ENCODE measurements at places on chromosomes 6 and 20.

- no peak for DNase-seq
Measured at GRCh38 chr6:23176471-23176870, 607.1 kb downstream of the HDGFL1 start.

DNA sequence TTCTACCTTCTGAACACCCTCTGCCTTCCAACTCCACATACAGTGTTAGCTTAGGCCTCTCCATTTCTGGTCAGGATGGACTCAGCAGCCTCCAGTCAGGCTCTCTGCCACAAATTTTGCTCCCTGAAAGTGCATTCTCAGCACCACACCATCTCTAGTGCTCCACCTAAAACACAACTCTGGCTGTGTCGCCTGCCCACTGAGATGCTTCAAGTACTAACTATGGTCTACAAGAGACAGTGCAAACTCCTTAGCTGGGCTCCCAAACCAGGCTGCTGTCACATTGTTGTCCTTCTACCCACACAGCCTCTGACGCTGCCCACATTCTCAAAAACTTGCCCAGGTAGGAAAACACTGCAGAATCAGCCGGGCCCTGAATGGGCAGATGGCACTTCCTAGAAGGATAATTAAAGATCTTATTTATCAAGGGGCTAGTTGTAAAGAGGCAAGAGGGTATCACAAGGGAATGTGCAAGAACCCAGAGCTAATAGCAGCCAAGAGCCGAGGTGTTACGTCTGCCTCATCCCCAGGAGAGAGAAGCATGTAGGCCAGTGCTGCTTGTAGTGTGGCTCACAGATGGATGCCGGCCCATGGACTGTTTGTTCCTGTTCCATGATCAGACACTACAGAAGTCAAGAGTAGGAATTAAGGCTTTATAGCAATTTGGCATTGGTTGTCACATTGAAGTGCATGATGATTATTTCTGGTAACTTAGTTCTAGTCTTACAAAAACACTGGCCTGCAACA is 189.7 kb downstream of the LRFN2 start:
- DNase-seq, result no peak

- no peak for DNase-seq
Measured at GRCh38 chr20:47011984-47012383, 117.3 kb downstream of the EYA2 start.

DNA sequence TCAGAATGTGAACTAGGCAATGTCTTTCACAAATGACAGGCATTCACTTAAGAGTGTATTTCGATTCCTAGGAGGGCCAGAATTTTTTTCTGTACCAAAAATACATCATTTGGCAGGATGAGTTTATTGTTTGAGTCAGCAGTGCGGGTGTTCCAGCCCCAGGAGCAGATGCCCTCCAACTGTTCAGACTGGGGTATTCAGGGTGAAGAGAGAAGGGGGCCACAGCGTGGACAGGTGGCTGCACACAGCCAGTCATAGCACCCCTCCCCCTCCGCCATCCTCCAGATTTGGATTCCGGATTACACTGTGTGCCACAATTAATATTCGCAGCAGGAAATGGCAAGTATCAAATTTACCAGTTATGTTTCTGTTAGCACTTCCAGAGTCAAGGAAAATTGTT is 38.6 kb downstream of the RIPOR2 start:
- no peak for DNase-seq

DNA sequence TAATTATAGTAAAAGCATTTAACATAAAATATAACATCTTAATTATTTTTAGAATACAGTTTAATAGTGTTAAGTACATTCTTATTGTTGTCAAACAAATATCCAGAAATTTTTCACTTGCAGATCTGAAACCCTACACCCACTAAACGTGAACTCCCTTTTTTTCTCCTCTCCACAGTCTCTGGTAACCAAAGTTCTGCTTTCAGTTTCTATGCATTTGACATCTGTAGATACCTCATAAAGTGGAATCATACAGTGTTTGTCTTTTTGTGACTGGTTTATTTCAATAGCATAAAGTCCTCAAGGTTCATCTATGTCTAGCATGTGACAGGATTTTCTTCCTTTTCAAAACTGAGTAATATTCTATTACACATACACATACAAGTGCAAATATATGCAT is 286.3 kb downstream of the BTBD3 start:
- no peak for DNase-seq

DNA sequence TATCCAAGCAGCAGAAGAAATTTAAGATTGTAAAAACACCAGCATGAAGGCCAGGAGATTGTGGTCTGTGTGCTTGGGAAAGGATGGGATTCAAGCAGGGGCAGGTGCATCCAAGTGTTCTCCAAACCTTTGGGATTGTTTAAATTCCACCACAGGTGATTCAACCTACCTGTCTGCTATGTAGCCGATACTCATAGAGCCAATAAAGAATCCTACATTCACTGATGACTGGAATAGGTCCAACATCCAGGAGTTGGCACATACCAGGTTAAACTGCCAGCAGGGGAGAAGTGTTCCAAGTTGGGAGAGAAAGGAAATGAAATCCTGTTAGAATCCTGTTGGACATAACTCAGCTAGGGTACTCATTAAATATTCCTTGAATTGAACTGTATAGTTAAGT is 2.2 kb downstream of the SLC22A2 start:
- no peak for DNase-seq

DNA sequence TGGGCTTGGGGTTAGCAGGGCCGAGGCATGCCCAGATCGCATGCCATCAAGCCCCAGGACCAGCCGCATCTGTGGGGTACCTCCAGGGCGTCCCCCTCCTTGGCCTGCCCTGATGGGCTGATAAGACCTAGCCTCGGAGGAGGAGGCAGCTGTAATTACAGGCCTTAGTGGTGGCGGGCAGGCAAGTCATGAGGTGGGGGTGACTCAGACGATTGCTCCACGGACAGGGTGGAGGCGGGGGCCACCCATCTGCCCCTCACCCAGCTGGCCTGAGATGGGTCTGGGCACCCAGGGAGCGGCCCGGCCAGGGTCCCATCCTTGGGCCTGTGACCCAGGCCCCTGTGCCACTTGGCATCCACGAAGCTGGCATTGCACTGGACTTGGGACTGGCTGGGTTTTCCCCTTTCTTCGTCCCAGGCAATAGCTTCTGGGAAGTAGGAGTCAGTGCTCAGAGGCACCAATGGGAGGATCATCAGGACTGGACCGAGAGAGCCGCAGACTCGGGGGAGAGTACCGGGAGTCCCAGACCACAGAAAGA is 57.5 kb downstream of the CEBPB start:
- no peak for DNase-seq

GRCh38 chr6:111482959-111483735 is at the start of gene REV3L:
TSS of gene REV3L (minus strand) at chr6:111483218. CDS start at chr6:111482888, 330 bp downstream.
- peak; percentile 91 for DNase-seq

GRCh38 chr6:108751851-108752732 is 96.1 kb upstream of the ARMC2 start:
- no peak for DNase-seq

- no peak for DNase-seq
Measured at GRCh38 chr20:58596750-58597248, 54.3 kb upstream of the STX16 start.

DNA sequence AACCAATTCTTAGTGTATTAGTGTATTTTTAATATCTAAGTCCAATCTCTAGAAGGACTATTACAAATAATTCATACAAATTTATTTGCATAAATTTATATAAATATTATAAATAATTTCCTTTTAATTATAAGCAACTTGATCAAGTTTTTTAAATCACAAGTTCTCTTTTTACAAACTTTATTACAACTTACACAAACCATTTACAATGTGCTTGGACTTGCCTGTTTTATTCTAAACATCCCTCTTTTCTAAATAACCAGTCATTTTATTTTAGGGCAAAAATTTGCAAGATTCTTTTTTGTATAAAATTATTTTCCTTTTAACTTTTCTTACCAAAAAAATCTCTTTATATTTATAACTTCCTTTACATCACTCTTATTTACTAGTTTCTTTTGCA is 83.5 kb upstream of the SYNCRIP start:
- no peak for DNase-seq

DNA sequence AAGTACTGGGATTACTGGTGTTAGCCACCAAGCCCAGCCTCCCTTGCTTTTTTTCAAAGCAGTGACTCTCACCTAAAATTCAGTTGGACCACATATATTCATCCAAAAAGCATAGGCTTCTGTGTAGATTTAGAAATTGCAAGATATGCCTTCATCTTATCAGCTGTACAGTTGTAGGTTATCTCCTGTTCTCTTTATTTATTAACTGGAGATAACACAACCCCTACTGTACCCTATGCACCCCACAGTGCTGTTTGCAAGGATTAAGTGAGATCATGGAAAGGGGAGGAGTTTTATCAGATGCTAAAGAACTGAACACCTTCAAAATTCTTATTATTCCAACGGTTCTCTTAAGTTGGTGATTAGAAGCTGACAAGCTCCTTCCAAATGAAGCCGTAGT is 164.4 kb upstream of the JARID2 start:
- no peak for DNase-seq

DNA sequence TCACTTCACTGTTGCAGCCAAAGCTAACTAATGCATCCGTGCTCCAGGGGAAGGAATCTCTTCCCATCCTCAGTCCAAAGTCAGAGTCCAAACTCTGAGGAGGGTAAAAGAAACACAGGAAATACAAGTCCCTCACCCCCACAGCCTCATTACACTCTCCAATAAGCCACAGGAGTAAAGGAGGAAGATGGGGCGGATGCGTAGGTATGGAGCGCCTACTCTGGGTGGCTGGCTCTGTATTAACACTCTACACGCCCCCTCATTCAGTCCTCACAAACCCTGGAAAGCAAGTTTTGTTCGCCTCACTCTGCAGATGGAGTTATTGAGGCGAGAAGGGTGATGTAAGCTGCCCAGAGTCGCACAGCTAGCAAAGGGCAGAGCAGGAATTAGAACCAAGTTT is 242.9 kb downstream of the NRN1 start:
- DNase-seq, result no peak

DNA sequence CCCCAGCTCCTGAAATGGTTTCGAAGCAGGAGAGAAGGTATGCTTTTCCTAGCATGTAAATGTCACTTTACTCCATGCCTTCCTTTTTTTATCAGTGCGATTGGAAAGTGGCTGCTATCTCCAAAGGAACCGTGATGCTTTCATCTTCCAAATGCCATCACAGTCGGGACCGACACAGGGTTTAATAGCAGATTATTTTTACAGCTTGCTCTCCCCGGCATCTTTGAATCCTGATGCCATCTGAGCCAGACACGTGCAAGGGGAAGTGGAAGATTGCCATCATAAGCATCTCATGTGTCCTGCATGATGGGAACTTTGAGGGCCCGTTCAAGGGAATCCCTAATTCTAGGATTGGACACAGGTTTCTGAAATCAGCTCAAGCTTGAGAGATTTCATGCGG is 253.4 kb upstream of the KCNG1 start:
- DNase-seq, result no peak

DNA sequence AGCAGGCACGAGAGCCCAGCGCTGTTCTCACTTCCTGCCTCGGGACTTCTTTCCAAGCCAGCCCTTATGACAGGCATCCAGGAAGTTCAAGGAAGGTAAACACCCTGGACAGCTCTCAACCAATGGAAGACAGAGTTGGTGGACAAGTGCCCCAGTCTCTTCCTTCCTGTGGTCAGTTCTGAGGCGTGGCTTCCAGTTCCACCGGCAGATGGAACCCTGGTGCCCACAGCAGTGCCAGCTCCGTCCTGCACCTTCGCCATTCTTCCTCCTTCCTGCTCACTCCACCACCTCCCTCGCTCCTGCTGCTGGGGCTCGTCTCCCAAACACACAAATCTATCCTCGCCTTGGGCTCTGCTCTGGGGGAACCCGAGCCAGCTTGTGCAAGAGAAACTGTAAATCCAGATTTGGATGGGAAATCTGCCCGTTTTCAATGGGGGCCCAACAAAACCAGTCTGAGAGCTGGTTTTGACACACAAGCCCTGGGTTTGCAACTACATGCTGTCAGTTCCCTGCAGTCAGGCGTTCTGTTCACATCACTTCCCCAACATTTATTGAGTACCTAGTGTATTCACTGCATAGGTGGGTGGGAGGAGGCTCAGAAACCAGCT is 162.7 kb downstream of the GRM4 start:
- DNase-seq, result no peak
